ENCODE measurements at places on chromosomes 6 and 20.

DNA sequence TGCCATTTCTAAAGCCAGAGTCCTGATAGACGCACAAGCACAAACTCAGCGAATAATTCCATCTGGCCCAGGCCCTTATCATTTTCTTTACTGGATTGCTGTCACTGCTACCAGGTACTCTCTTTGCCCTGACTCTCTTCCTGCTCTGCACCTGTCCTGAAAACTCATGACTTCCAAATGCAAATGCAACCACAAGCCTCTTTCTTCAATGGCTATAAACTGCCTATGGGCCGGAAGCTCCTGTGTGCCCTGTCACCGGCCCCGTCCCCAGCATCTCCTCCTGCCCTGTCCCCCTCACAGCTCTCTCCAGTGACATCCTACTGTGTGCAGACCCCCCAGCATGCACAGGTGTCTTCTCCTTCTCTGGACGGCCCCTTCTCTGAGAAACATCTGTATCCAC lies 302.6 kb downstream of the GMDS start:
- no peak for DNase-seq

DNA sequence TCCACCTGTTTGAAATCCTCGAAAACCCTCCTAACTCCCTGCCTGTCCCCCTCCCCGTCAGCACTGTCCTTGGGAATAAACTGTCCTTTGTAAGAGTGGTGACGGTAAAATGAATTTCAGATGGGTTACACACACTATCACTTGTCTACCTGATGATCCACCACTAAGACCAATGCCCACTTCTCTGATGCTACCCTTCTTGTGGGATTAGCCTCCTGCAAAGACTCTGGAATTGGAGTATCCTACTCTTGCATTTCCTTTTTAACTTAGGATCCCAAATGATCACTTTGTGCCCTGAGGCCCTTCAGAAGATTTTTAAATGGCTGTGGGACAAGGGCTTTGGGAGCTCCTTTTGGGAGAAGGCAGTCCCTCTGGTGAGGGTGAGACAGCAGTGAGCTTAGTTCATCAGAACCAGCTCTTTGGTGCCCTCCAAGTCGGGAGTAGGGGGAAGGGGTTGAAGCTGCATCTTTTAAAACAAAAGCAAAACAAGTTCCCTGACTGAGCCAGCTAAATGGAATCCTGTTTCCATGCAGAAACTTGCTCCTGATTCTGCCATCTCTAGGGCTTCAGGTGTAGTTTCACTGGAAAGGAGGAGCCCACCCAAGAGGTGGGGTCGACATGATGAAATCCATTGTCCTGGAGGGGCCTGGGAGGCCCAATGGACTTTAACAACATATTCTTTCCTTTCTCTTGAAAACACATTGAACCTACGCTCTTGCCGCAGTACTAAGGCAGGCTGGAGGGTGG lies 86.5 kb downstream of the ASXL1 start:
- no peak for DNase-seq

GRCh38 chr6:71446470-71446869 lies 157.9 kb downstream of the OGFRL1 start:
- no peak for DNase-seq

GRCh38 chr6:133266186-133266585 lies 25.0 kb downstream of the EYA4 start:
- no peak for DNase-seq

DNA sequence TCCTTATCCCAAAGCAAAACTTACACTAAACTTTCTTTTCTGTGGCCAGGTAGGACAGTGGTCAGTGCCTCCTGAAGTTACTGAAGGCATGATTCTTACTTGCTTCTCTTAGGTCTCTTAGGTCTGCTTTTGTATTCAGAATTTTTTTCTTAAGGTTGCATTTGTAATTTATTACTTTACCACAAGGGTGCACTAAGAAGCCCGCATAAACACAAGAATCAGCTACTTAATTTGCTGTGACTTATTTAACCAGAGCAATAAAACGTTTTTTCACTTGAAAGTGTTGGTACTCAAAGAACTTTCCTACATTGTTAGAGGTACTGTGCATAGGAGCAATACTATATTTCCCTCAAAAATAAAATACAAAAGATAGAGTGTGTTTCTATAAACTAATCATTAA lies 75.4 kb upstream of the LAMA2 start:
- DNase-seq, result peak; percentile 18

GRCh38 chr6:39166189-39166911 lies 51.4 kb upstream of the SAYSD1 start:
- DNase-seq, result peak; percentile 89

DNA sequence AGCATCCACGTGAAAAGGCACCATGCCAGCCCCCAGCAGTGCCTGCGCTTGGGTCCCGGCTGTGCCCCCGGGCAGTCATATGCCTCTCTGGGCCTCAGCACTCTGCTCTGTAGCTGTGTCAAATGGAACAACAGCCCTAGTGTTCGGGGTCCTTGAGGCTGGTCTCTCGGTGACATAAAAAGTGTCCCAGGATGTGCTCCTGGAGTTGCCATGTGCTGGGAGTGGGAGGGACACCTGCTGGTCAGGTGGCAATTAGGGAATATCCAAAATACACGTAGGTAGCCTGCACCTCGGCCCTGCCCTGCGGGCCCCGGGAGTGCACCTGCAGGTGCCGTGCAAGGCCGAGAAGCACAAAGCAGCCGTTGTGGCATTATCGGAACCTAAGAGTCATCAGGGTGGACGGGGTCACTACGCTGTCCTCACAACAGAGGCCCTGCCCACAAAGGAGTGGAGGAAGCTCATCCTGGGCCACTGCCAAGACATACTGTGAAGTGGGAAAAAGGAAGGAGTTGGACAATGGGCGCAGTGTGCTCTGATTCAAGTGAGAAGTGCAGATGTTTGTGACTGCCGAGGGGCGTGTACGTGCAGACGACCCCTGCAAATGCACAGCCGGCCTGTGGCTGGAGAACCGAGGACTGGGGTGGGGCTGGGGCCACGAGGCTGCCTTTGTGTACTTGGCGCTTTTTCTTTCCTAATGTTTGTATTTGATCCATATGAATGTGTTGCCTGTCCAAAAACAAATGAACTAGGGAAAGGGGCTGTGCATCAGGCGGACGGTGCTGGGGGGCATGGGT lies 24.6 kb downstream of the SLCO4A1 start:
- DNase-seq, result no peak

DNA sequence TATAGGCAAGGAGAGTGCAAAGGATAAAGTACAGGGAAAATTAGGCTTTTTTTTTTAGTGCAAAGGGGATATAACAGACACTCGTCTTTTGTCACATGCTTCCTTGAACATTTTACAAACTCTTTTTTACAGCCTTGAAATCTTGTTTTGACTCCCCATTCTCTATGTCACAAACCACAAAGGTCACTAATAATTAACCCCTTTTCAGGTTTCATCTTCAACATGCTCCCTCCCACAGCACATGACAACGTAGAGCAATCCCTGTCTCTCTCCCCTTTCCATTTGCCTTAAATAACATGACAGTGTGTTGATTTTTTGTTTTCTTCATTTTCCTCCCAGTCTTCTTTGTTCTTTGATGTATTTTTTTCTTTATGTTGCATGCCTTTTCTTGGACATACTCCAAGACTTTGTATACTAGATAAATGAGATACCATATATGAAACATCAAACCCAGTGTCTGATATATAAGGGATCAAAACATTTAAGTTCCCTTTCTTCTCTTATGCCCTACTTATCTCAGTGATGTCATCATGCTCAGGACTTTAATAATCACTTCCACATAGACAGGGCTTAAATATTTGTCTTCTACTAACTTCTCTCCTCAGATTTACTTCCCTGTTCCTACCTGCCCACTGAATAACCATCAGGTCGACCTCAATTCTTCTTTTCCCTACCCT lies 378.7 kb upstream of the HSF2 start:
- no peak for DNase-seq
